ENCODE measurements at places on chromosomes 3 and 15. TPM values are rescaled to one million over a fixed set of nuclear protein-coding genes. Genes with fewer than 3 reads are reported as not detected.

DNA sequence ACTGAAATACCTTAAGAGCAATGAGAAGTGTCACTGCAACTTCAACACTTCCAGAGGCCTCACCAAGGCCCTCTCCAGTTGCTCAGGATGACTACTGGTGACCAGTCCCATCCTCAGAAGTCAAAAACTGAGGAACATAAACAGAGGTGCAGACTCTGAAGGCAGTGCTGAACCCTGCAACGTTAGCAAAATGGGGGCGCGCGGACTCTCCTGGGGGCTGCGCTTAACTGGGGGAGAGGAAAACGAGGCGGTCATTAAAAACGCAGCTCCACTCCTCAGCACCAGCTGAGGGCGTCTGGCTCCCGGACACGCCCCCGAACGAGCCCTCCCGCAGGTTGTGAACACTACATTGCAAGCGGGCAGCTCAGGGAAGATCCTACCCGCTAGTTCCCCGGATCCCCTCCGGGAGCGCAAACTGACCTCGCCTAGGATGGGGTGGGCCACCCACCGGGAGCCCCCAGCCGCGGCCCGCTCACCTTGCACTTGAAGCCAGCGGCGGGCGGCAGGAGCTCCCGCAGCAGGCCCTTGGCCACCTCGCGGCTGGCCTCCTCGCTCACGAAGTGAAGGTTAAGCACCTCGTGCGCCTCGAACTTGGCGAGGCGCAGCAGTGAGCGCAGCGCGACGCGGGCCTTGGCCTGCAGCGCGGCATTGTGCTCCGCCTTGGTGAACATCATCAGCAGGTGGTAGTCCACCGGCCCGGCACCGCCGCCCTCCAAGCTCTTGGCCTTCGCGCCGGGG lies 711 bp downstream of the XXYLT1 start:
- peaks cover 5% of the 10 kb centered on the region for H3K4me1 ChIP-seq
- no peaks in the 10 kb centered on the region for H3K27me3 ChIP-seq
- peak overlapping the region; percentile 31 for H3K27ac ChIP-seq
- H3K4me3 ChIP-seq = peak overlapping the region; percentile 93
- peak; percentile 42 for DNase-seq

Gene RYR3
- polyA plus RNA-seq = not detected

GRCh38 chr15:39731266-39731665 lies 51.4 kb downstream of the FSIP1 start:
- H3K27me3 ChIP-seq = no peaks in the 10 kb centered on the region
- no peak overlapping the region for H3K27ac ChIP-seq
- no peak overlapping the region for H3K4me3 ChIP-seq
- H3K4me1 ChIP-seq = no peaks in the 10 kb centered on the region

Gene FGF12
- polyA plus RNA-seq = not detected

DNA sequence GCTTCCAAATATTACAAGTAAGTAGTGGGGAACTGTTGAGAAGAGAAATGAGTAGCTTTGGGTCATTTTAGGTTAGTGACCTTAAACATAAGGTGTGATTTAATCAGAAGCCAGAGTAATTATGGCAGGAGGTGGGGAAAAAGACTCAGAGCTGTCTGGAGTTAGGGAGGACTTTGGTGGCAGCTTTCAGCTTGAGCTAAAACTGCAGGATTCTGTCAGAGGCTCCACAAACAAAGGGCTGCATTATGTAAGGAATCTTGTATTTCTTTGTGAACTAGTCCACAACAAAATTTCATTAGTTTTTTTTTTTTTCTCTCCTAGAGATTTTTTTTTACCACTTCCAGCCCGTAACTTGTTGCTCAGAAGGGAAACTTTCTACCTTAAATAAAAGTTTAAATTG lies 345.3 kb downstream of the TIGIT start:
- no peaks in the 10 kb centered on the region for H3K4me1 ChIP-seq
- DNase-seq = no peak
- no peaks in the 10 kb centered on the region for H3K27me3 ChIP-seq
- H3K4me3 ChIP-seq = no peak overlapping the region
